ENCODE measurements at places on chromosomes 6 and 20. TPM values are rescaled to one million over a fixed set of nuclear protein-coding genes. Genes with fewer than 3 reads are reported as not detected.

- no peak for DNase-seq
Measured at GRCh38 chr6:24858177-24858653, 59.5 kb upstream of the ARMH2 start.

DNA sequence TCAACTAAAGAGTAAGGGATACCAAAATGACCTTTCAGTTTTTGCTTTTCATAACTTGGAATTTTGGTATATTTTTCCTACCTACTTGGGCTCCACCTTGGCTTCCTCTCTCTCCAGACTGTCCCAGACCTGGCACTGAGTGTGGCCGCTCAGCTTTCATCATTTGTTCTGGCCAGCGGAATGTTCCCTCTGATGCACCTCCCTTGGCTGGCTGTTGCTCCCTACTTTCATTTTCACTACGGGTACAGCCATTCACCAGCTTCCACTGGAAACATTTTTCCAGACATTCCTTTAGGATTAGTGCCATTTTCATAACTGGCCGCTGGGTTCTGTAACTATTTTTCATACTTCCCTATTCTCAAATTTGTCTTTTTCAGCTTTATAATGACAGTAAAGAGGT, 487.4 kb downstream of the TENT5A start:
- no peak for DNase-seq

- DNase-seq: no peak
Measured at GRCh38 chr20:43667341-43668132, 623 bp downstream of the MYBL2 start.

DNA sequence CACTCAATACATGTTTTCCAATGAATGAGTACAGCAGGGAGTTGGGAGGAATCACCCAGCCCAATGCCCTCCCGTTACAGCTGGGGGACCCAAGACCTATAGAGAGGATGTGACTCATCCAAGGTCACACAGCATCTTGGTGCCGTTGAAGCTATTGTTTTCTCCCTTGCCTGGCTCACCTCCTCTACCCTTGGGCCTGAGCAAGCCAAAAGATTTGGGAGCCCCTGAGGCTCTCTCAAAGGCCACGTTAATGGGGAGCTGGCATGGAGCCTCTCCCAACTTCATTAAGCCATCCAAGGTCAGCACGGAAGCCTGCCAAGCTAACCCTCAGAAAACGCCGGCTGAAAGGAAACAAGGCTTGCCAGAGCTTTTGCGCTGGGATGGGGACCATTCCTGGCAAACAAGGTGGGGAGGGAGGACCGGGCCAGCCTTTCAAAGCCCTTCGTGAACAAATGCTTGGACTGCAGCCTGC, 30.4 kb downstream of the KCNB1 start:
- no peak for DNase-seq

DNA sequence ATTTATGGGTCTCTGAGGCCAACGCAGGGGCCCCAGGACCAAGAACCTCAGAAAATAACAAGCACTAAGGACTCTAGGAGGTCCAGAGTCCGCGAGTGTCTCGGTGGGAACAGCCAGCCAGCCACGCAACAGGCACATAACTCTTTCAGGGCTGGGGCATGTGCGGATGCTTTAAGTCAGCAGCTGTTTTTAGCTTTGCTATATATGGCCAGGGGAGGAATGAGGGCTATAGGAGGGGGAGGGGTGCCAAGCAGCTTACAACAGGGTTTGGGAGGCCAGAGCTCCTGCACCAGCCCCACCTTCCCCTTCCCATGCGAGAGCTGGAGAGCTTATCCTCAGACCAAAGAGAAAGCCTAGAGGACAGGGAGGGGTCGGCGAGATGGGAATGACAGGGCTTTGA, 6.2 kb downstream of the JPH2 start:
- DNase-seq: no peak

The OOEP gene
- total RNA-seq: not detected

The COQ3 gene
- total RNA-seq: 11.8 TPM

Measured in frontal cortex (tissue), 4 donors.